ENCODE measurements at places on chromosomes 7 and 10.

GRCh38 chr7:51160411-51160810 lies 156.2 kb downstream of the COBL start:
- no peak for DNase-seq

DNA sequence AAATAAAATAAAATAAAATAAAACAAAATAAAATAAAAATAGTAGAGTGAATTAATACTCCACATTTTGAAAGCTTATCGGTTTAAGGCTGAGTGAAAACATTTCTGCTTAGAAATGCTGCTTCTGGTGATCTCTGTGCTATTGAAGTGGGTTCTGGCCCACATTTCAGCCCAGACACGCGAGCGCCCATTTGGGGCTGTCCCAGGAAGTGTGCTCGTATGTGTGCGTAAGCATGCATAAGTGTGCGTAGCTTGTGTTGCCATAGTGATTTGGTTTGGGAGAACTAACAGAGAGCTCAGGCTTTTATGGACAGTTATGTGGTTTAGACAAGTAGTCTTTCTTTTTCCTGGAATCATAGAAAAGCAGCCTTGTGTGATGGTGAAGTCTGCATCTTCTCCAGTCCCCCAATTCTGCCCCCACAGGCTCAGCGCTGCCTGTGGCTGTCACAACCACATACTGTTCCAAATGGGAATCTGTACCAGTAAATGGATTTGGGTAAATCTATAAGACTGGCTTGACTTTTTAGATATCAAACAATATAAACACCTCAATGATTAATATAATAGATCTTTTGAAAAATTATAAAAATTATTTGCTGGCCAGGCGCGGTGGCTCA lies 29.8 kb upstream of the PURB start:
- DNase-seq = no peak

GRCh38 chr7:30751696-30752273 lies at the start of gene INMT:
TSS of gene INMT (plus strand) at chr7:30752135. CDS start at chr7:30752151, 16 bp downstream.
- no peak for DNase-seq

DNA sequence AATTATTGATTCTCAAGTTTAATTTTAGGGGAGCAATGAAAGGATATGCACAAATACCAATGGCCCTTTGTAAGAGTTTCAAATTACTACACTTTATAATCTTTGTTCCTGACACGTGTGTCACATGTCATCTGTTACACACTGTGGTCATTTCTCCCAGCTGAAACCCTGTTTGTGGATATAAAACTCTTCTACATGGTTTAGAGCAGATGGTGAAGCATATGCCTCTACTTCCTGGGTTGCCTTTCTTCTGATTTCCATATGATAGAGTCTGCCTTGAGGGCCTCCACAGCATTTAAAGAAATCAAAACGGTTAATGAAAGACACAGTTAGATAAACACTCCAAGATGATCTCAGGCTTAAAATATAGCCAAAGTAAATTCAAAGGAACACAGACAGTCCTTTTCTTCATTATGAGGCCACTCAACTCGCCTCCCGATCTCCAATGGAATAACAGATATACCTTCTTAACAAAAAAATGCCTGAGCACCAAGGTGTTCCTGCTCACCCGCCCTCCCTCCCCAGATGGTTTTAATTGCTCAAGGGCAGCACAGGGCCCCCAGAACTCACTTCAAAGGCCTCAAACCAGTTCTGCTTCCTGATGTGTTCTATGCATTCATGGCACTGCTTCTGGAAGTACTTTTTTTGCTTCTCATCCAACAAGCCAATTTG lies 75.0 kb downstream of the CPVL start:
- DNase-seq = no peak

DNA sequence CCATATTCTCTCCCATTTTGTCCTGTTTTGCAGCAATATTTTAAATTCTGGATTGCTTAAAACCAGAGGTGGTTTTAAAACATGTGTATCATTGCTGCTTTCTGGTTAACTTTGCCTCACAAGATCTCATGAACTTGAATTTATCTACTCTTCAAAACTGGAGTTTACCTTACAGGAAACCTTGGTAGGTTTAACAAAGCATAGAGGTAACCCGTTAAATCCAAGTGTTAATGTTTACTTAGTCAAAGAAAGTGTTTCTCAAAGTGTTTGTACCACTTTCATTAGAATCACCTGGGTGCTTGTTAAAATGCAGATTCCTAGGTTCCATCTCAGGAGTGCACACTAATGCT lies 44.0 kb upstream of the VDAC2 start:
- DNase-seq = no peak

DNA sequence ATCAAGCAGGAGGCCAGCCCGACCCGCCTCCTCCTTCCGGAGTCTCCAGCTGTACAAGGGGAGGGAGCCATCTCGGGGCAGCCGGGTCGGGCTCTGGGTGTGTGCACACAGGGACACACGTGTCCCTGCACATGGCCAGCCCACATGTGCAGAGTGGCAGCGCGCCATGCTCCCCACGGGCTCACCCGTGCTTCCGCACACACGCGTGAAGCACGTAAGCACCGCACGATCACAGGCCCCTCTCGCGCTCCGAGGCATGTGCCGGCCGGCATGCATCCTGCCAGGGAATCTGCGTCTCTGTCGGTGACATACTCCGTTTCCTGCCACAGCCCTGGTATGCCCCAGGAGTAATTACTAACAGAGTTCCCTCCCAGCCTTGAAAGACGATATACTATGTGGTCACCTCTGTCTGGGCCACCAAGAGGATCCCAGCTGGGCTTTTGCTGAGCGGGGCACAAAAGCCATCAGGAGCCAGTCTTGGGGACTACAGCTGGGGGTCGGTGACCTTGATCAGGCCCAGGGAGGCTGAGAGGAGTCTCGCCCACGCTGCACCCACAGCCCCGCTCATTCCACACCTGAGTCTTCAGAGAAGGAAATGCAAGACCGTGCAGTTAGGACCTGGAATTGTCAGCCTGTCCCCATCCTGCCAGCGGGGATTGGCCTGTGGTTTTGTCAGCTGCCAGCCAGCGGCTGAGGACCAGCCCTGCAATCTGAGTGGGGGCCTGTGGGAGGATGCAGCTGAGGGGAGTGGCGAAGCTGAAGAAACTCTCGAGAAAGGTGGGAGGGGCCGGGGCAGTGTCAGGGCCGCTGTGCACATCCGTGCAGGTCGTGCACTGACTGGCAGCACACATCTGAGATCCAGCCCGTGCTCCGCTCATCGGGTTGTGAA lies 11.0 kb upstream of the LFNG start:
- peak; percentile 71 for DNase-seq

GRCh38 chr10:122245136-122245535 lies 26.0 kb upstream of the BTBD16 start:
- no peak for DNase-seq

DNA sequence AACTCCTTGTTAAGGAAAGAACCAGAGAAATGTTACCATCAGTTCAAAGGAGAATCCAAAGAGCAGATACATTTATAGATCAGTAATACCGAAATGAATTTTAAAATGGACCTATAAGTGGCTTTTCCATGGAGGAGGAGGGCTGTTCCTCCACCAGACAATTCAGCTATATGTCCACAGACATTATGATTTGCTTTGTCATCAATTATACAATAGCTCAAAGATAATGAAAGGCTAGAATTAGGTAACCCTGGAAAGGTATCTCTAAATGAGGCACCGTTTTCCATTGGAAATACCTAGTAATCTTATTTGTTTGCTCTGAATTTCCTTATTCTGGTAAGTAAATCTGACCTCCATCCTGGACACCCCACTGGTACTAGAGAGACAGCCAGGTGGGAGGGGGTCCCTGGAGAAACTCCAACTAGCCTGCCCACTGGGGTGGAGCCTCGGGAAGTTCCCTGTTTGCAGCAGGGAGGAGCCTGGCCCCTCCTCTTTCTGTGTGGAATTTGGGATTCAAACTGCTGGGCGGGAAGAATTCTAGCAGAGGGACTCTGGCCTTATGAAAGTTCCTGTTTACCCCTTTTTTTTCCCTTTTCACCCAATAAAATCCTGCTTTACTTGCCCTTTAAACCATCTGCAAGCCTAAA lies 218.0 kb downstream of the PHF14 start:
- DNase-seq = peak; percentile 59

DNA sequence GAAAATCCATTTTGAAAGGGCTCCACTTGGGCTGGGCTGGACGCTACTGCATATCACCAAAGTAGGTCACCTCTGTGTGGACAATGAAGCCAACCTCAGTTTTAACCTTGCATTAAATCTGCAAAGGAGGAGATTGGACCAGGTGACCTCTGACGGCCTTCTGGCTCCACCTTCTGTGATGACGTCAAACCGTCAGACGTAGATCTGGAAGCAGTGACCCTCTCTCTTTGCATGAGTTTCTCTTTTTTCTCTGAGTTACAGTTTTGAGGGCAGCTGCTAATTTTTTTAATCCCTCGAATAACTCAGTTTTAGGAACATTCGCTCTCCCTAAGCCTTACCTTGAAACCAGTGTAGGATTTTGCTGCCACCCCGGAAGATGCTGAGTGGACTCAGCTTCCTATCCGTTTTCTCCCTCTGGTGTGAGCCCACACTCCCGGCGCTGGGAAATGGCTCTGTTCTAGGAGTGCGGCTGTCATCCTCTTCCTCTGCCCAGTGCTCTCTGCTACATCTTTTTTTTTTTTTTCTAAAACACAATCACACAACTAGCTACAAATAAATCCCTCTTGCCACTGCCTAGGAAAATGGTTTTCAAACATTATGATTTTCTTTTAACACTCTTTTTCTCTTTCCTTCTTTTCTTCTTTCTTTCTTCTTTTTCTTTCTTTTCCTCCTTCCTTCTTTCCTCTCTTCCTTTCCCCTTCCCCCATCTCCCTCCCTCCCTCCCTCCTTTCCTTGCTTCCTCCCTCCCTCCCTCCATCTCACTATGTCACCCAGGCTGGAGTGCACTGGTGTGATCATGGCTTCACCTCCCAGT lies 27.7 kb upstream of the NMT2 start:
- no peak for DNase-seq

DNA sequence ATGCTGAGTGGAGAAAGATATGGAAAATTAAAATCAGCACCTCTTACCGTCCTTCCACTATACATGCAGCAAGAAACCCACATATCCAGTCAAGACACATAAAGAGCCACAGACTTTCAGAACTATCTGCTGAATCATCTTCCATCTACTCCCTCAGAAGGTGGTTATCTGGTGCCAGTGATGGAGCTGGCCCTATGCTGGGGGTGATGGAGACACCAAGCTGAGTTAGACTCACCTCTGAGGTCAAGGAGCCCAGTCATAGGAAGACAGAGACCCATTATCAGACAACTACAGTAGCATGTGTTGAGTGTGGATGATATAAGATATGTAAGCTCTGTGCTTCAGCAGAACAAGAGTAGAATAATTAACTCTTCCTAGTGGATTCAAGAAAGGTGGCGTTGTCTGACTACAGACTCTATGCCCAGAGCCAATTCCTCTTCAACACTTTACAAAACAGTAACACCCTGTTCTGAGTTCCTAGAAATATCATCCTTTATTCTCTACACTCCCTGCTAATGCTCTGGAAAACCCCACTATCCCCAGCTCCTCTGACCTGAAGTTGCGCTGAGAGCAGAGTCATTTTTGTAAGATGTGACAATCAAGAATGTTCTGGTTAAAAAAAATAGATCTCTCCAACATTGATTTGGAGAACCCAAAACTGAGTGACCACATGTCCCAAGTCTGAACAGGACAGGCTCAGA lies 14.3 kb downstream of the CYP3A5 start:
- no peak for DNase-seq

DNA sequence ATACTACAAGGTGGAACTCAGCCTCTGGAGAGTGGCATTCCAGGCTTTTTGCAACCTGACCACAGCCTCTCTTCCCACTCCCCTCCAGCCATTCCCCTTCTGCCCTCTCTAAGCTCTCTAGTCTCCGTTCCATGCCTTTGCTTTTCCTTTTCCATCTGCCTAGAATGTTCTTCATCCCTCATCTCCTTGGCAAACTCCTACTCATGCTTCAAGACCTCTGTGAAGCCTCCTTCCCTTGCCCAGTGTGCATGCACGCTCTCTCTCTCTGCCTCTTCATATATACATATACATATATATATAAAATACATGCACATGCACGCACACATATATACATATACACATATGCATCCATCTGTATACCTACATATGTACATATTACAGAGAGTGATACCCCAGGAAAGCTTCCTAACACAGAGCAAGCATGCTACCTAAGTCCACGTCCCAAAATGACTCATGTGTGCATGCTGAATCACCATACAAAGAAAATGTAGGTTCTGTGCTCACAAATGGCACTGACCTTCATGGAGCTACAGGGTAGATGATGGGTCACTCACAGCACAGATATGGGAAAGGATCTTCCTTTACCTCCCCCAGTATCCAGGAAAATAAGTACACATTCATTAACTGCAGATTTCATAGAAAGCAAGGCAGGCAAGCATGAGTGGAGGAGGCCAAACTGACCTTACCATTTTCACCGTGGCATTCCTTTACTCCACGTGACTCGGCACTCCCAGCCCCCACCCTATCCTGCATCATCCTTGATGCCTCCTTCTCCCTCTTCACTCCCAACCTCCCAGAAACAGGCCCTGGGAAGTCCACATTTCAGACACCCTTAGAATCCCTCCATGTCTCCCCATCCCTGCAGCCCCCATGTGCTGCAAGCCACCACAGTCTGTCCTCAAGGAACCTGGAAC lies 238.4 kb upstream of the ZMIZ1 start:
- no peak for DNase-seq

DNA sequence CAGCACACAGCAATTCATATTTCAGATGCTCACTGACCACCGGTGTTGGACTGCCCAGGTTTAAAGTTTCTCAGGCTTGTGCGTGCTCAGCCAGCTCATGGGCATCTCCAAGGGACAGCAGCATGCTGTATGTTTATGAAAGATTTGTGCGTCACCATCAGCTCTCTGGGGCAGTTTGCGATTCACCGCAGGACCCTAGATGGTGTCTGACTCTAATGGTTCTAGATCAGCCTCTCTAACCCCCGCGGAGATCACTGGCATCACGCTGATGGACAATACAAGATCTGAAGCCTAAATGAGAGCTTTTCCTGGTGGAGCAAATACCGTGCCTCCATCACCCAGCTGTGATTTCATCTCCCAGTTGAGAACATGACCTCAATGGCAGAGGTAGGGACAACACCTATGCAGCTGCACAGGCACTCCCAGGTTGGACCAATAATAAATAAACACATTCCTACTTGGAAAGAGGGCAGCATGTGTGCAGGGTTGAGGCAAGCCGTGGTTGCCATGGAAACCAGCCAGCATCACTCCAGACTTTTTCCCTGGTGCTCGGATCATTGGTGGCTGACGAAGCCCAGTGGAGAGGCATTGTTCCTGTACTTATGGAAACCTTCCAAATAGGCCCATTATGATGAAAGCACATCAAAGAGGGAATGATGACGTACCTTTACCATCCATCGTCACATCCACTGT lies 253.6 kb downstream of the KCNMA1 start:
- no peak for DNase-seq

GRCh38 chr7:35261476-35262285 lies 7.8 kb upstream of the TBX20 start:
- DNase-seq = peak; percentile 52

DNA sequence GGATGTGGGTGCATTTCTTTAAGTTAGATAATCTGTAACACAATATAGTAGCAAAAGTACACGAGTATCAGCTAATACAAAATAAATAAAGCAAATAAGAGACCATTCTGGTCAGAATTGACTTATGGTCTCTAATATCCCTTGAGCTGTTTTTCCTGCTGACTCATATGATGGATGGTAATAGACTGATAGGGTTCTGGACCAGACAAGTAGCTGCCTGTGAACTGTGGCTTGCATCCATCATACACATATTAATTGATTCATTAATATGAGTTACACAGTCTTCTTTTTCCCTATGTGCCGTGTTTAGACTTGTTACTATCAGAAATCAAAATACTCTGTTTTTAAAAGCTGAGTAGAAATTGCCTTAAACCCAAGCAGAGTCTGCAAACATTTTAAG lies 762.8 kb downstream of the GATA3 start:
- DNase-seq = no peak

GRCh38 chr10:89351412-89351779 lies 23.6 kb downstream of the IFIT3 start:
- no peak for DNase-seq

GRCh38 chr7:86002858-86003257 lies 640.9 kb upstream of the GRM3 start:
- DNase-seq = no peak
